ENCODE measurements at places on chromosomes 16 and 17.

GRCh38 chr16:57670196-57670595 lies 2.1 kb downstream of the ADGRG3 start:
- no peak for DNase-seq

- DNase-seq: no peak
These were observed 7.0 kb downstream of the DOC2A start for GRCh38 chr16:30003670-30004423.

- no peak for DNase-seq
These were observed 75.2 kb upstream of the DHX40 start for GRCh38 chr17:59490216-59490615.

GRCh38 chr16:66538910-66539309 lies 11.0 kb downstream of the TK2 start:
- DNase-seq: no peak

GRCh38 chr17:1385861-1386260 lies 14.2 kb downstream of the YWHAE start:
- no peak for DNase-seq

DNA sequence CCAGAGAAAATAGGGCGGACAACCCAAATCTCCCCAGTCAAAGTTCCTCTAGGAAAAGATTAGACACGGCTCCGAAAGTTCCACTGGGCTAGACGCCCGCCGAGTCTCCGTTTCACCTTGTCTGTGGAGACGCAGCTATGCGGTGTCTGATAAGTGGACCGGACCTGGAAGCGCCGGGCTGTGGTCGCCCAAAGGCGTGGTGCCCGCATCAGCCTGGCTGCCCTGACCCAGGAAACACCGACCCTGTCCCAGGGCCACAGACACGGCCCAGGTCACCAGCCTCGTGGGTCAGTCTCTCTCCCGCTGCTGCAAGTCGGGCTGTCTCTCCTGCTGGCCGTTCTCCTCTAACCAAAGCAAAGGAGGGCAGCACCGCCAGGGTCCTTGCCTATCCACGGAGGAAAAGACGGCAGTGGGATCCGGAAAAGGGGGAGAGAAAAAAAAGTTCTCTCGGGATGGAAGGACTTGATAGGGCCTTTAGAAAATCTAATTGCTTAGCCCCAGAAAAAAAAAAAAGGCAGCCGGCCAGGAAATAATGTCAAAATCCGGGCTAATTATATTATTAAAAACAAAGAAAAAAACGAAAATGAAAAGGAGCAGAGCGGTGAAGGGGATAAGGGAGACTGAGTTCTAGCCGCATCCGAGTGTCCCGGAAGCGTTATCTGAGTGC lies 13.9 kb upstream of the FOXF1 start:
- peak; percentile 40 for DNase-seq

GRCh38 chr17:79251824-79252223 lies 177.2 kb downstream of the ENGASE start:
- DNase-seq: no peak

DNA sequence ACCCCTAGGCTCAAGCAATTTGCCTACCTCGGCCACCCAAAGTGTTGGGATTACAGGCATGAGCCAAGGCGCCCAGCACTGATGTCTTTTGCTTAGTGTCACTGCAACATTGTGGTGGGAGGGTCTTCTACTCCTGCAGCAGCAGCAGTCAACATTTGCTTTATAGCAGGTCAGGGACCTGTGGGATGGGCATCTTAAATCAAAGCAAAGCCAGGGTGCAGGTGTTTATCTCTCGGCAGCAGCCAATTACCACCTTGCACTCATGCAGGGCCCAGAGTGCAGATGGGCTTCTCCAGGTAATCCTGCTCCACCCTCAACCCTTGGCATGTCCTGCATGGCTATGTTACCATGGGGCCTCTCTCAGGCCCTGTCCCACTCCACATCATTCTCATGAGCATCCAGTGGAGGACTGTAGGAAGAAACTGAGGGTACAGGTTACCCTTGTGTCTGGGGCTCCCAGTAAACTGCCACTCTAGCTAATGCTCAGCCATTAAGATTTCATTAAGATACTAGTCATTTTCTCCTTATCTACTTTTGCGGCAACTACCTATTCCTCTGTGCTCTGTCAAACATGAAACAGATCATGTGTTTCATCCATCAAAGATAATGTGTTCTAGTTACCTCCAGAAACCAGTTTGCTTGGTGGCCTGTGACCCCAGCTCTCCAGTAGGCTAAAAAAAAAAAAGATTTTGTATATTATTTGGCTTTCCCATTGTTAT lies 16.8 kb downstream of the ADGRG5 start:
- DNase-seq: no peak

GRCh38 chr17:44308320-44308818 lies at the start of gene RUNDC3A:
RUNDC3A (plus strand) TSS chr17:44308601; CDS start chr17:44308833, 232 bp downstream.
- DNase-seq: peak; percentile 93

DNA sequence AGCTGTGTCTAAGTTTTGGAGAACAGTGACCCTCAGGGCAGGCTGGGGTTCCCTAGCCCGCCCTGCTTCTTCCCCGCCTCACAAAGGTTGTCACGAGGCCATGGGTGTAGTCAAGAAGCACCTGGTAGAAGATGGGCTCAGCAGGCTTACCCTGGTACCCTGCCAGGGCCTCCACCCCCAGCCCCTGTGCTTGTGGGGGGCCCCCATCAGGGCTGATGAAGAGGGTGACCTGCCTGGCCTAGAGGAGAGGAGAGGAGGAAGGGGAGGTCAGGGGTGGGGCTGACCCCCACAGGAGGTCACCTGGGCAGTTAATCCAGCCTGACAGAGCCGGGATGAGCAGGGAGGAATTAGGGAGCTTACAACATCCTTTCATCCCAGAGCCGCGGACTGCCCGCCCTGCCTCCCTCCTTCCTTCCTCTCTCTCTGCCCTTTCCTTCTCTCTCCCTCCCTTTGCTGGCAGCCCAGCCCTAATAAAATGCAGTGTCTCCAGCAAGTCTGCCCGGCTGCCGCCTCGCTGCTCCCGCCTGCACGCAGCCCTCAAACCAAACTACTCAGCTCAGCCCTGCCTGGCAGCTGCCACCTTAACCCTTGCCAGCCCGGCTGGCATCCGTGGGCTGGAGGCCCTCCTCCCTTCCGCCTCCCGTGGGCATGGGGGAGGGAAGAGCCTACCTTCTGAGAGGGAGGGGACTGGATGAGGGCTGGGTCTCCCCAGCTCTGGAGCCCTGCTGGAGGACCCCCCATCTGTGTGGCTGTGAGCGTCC lies 7.2 kb downstream of the DLX3 start:
- DNase-seq: no peak

DNA sequence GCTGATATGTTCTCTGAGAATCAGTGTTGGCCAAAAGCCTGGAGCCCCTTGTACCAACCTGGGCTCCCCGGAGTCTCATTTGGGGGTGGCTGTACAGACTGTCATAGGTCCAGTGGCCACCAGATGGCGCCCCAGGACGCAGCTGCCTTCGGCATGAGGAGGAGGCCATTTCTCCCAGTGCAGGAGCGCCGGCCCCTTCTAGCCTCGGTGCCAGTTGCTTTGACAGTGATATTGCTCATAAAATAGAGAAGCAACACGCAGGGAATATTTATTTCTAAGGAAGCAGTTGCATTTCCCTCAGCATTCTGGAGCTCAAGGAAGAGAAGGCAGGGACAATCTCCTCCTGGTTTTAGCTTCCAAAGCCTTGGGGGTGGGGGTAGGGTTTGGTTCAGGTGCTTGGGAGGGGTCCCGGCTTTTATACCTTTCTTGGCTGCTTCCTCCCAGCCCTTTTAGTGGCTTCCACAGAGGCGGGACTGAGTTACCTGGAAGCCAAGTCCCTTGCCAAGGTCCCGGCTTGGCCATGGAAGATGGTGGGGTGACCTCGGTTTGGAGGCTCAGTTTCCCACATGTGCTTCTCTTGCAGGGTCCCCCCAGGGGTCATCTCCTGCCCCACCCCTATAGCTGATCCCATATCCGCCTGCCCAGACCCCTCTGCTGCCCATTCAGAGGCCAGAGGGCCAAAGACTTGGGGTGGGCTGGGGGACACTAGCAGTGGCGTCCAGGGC lies 117.8 kb upstream of the CDC42EP4 start:
- peak; percentile 89 for DNase-seq

DNA sequence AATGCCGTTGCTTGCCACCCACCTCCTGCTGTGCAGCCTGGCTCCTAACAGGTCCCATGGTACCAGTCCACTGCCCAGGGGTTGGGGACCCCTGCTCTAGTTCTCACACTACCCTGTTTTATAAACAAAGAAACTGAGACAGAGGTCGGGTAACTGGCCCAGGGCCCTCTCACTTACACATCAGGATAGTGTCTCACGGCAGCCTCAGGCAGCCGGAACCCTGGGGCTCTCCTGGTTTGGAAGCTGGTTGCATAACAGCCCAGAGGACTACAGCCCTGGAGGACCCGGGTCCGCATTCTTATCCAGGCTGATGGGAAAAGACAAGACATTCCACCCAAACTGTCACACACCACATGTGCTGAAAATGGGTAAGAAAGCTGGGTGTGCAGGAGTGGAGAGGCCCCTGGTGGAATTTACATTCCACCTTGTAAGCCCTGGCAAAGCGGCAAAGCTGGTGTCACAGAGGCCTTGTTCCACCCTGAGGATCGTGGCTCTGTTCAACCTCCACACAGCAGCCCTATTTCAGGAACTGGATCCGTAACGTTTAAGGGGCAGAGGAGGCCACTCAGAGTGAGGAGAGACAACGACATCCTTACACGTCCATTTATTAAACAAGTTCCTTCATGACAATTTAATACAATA lies 9.8 kb downstream of the CMTM3 start:
- DNase-seq: no peak

DNA sequence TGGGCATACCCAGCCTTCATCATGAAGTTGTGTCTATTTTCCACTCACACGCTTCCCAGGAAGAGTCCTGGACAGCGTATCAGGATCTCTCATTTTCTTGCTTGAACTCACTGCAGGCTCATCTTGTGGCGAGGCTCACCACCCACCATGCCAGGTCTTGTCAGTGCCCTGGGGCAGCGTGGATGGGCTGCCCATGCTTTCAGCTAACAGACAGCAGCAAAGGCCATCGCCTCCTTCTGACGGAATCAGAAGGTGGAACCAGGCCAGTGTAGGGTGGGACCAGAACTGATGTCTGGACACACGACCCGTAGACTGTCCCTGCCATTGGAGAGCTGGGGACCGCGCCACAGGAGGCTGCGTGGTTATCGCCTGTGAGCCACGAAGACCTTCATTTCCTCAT lies 169.4 kb downstream of the FOXL1 start:
- no peak for DNase-seq

DNA sequence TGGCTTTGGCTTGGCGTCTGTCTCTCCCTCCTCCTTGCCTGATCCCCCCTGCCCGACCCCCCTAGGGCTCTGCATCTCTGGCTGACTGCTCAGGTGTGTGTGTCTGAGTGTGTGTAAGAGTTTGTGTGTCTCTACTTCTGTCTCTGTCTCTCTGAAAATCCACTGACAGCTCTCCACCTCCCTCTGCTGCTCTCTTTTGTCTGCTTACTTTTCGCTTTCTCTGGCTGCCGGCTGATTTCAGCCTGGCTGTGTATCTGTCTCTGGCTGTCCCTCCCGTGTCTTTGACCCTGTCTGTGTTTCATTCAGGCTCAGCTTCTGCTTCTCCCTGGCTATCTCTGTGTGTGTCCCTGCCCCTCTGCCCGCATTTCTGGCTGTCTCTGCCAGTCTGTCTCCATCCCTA lies 3.8 kb upstream of the SPEM1 start:
- DNase-seq: no peak

- DNase-seq: no peak
These were observed 1.0 kb upstream of the HLF start for GRCh38 chr17:55263569-55264277.

DNA sequence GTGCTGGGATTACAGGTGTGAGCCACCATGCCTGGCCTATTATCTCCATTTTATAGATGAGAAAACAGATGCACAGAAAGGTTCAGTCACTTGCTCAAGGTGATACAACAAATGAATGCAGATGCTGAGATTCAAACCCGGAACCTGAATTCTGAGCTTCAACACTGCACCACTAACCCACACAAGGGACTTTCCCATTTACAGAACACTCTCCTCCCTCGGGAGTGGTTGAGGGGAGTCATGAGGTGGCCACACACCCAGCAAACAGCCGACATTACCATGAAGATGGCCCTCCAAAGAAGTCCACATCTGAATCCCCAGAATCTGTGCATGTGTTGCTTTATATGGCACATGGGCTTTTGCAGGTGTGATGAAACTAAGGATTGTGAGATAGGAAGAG lies 9.1 kb downstream of the BCL7C start:
- DNase-seq: peak; percentile 60

DNA sequence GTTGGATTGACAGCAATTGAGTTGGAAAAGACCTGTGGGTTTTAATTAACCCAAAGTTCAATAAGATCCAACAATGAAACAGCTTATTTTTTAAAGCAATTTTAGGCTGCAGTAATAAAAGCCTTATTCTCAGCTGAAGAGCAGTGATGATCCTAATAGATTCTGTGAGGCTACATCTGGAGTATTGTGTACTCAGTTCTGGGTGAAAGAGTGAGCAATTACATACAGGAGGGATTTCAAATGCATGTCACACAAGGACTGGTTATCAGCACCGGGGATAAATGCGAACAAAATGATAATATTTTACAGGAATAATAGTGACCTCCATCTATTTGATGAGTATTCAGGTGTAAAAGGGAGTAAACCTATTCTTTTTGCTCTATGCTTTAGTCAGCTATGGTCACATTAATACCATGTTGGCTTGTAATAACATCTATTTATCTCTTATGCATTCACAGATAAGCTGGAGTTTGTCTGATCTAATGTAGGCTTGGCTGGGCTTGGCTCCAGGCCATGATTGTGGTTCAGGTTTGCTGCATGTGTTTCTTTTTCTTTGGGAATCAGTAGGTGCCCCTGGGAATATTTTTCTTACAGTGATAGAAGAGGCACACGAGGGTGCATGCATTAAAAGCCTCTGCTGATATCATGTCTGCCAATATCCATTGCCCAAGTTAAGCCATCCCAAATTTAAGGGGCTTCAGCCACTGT lies 22.2 kb upstream of the TOX3 start:
- DNase-seq: no peak

- DNase-seq: no peak
These were observed 56.1 kb upstream of the TBX2 start for GRCh38 chr17:61343576-61343975.

DNA sequence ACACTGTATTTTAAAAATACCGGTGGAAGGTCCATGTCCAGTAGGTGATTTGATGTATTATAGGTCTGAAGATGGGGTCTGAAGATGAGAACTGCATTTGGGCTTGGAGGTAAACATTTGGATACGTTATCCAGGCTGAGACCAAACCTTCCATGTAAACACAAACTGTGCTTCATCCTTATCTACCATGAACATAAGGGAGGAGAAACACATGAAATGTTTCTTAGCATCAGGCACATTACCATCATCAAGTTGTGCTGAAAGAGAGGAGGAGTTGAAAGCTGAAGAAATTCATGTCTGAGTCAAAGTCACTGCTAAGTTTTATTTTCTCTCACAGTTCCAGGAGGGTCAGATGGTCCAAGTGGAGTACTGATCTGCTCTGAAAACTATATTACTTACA lies 11.4 kb downstream of the SF3B3 start:
- no peak for DNase-seq

- DNase-seq: no peak
These were observed 38.5 kb downstream of the GRB7 start for GRCh38 chr17:39776252-39776651.

DNA sequence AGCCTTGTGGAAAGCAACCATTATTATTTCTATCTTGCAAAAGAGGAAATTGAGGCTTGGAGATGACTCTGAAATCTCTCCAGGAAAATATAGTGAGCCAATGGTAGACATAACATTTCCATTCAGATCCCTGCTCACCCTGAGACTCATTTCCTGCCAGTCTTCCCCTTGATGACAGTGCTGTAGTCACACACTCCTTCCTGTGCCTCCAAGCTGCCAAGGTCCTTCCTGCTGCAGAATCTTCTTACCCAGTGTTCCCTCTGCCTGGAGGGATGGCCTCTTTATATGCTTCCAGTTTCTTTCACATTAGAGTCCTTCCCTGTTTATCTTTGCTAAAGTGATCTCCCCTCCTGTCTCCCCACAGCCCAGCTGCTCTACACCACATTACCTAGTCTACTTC lies 648.1 kb downstream of the TOX3 start:
- no peak for DNase-seq
